ENCODE measurements at places on chromosomes 6 and 20. TPM values are rescaled to one million over a fixed set of nuclear protein-coding genes. Genes with fewer than 3 reads are reported as not detected.

GRCh38 chr6:15343490-15344191, 97.8 kb downstream of the JARID2 start:
- H3K27me3 ChIP-seq, result no peaks in the 10 kb centered on the region
- no peaks in the 10 kb centered on the region for H3K36me3 ChIP-seq
- H3K4me3 ChIP-seq, result no peak overlapping the region
- no peak overlapping the region for H3K27ac ChIP-seq
- H3K4me1 ChIP-seq, result peaks cover 30% of the 10 kb centered on the region
- DNase-seq, result no peak

DNA sequence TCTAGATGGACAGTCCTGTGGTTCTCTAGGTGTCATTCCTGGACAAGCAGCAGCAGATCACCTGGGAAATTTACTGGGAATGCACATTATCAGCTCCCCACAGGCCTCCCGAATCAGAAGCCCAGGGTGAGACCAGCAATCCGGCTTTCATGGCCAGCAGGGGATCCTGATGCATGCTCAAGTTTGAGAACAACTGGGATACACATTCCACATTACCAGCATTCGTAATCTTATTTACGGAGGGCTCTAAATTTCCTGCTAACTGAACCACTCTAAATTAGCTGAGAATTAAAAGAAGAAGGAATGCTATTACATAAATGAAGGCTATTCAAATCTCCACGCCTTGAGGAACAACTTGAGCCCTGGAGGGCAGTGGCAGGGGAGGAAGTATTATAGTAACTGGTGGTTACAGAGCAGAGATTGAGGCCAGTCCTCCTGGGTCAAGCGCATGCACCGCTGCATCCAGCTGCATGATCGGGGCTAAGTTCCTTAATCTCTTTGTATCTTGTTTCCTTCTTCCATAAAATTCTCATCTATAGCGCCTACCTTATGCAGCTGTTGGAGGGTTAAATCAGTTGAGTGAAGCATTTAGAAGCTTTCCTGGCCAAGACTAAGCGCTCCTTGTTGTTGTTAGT, 403.7 kb downstream of the CDH26 start:
- no peaks in the 10 kb centered on the region for H3K4me1 ChIP-seq
- H3K36me3 ChIP-seq, result no peaks in the 10 kb centered on the region

GRCh38 chr20:47725248-47725973, 59.9 kb downstream of the SULF2 start:
- H3K27me3 ChIP-seq, result no peaks in the 10 kb centered on the region
- peaks cover 1% of the 10 kb centered on the region for H3K4me1 ChIP-seq
- peaks cover 5% of the 10 kb centered on the region for H3K36me3 ChIP-seq

GRCh38 chr20:1478566-1478965, 11.9 kb upstream of the NSFL1C start:
- H3K36me3 ChIP-seq, result no peaks in the 10 kb centered on the region
- H3K4me1 ChIP-seq, result peaks cover 5% of the 10 kb centered on the region
- peaks cover 5% of the 10 kb centered on the region for H3K27me3 ChIP-seq
- no peak for DNase-seq
- H3K4me3 ChIP-seq, result no peak overlapping the region
- H3K27ac ChIP-seq, result no peak overlapping the region

- H3K36me3 ChIP-seq, result no peaks in the 10 kb centered on the region
- no peak overlapping the region for H3K27ac ChIP-seq
- H3K4me3 ChIP-seq, result no peak overlapping the region
- no peak for DNase-seq
- peaks cover 9% of the 10 kb centered on the region for H3K27me3 ChIP-seq
These were observed 24.8 kb upstream of the CCND3 start for GRCh38 chr6:41966214-41966920.

Gene LCA5
- 8.9 TPM for total RNA-seq

DNA sequence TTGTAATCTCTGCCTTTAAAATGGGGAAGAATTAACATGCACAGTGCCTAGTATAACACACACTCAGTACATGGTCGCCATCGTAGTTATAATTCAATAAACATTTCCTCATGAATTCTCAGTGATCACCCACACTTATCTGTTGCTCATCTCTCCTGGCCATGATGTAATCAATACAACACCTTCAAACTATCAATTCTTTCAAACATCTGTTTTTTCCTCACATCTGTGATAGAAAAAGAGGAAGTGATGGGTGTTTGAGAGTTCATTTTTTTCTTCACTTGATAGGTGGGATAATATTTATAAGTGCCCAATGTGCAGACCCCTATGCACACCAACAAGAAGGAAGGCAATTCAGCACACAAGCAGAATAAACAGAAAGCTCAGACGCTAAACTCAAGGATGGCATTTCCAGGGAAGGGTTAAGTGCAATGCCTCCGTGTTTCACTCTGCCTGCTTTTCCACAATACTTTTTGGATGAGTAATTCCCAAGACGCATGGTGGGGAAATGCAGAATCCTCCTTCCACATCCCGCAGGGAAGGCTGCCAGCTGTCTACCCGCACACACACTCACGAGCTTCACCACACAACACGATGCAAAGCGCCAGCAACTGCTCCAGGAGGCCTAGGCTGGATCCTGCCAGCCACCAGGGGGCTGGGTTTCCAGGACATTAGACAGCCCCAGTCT, 100.3 kb downstream of the GMPR start:
- no peaks in the 10 kb centered on the region for H3K27me3 ChIP-seq
- DNase-seq, result no peak
- H3K4me1 ChIP-seq, result no peaks in the 10 kb centered on the region

GRCh38 chr20:49386848-49387580, 95.5 kb downstream of the KCNB1 start:
- H3K36me3 ChIP-seq, result no peaks in the 10 kb centered on the region
- H3K27ac ChIP-seq, result peak overlapping the region; percentile 21
- H3K4me1 ChIP-seq, result no peaks in the 10 kb centered on the region
- H3K4me3 ChIP-seq, result no peak overlapping the region

GRCh38 chr20:10596710-10597121, 77.1 kb downstream of the JAG1 start:
- DNase-seq, result no peak
- H3K4me1 ChIP-seq, result peaks cover 6% of the 10 kb centered on the region
- H3K27me3 ChIP-seq, result no peaks in the 10 kb centered on the region
- H3K4me3 ChIP-seq, result no peak overlapping the region
- peaks cover 2% of the 10 kb centered on the region for H3K36me3 ChIP-seq
- H3K27ac ChIP-seq, result no peak overlapping the region

GRCh38 chr6:5116243-5116991, 31.3 kb downstream of the PPP1R3G start:
- no peak overlapping the region for H3K4me3 ChIP-seq
- H3K36me3 ChIP-seq, result peaks cover 2% of the 10 kb centered on the region
- no peak overlapping the region for H3K27ac ChIP-seq
- no peaks in the 10 kb centered on the region for H3K4me1 ChIP-seq

- DNase-seq, result no peak
- H3K4me3 ChIP-seq, result no peak overlapping the region
- no peaks in the 10 kb centered on the region for H3K36me3 ChIP-seq
- peaks cover 5% of the 10 kb centered on the region for H3K27me3 ChIP-seq
- peaks cover 11% of the 10 kb centered on the region for H3K4me1 ChIP-seq
These were observed 125.9 kb upstream of the ESR1 start for GRCh38 chr6:151681433-151682059.

- no peak overlapping the region for H3K27ac ChIP-seq
- no peaks in the 10 kb centered on the region for H3K27me3 ChIP-seq
- H3K4me1 ChIP-seq, result peaks cover 17% of the 10 kb centered on the region
- H3K4me3 ChIP-seq, result no peak overlapping the region
These were observed 147.5 kb downstream of the BCAS1 start for GRCh38 chr20:53922901-53923314.

DNA sequence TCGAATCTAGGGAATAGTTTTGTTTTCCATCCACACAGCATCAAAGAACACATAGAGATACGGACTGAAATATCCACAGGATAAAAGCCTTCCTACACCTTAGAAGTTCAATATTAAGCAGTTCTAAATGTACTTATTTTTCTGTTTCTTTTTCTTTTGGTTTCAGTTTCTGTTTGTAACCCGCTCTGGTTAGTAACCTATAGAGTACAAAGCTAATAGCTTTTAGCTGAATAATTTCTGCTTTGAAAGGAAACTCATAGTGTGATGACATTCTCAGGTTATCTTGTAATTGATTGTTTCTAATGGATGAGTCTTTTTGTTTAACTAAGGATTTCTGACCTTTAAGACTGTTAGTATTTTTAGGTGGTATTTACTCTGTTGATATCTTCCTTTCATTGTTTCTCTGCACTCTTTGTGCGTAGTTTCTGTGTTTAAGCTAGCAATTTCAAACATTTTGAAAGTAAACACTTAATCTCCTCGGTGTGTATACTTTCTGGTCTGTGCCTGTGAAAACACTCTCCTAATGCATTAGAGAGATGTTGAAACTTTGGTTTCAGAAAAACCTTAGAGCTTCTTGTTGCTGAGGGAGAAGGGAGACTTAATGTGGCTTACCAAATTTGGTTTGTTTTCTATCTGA, 385.5 kb downstream of the HDGFL1 start:
- H3K27ac ChIP-seq, result peak overlapping the region; percentile 89
- DNase-seq, result no peak
- H3K4me3 ChIP-seq, result peak overlapping the region; percentile 43

- no peak for DNase-seq
- no peak overlapping the region for H3K4me3 ChIP-seq
- H3K27ac ChIP-seq, result no peak overlapping the region
- H3K36me3 ChIP-seq, result no peaks in the 10 kb centered on the region
These were observed 70.7 kb downstream of the SOBP start for GRCh38 chr6:107560657-107561056.

- H3K4me3 ChIP-seq, result peak overlapping the region; percentile 56
- H3K36me3 ChIP-seq, result peaks cover 14% of the 10 kb centered on the region
- peaks cover 34% of the 10 kb centered on the region for H3K4me1 ChIP-seq
These were observed 2.2 kb upstream of the ID1 start for GRCh38 chr20:31602779-31603441.

Gene TULP4
- total RNA-seq, result 171 TPM

Gene ACTL10
- total RNA-seq, result 0.36 TPM

- H3K4me1 ChIP-seq, result peaks cover 3% of the 10 kb centered on the region
- peaks cover 5% of the 10 kb centered on the region for H3K27me3 ChIP-seq
- DNase-seq, result no peak
- H3K4me3 ChIP-seq, result no peak overlapping the region
These were observed 132.6 kb downstream of the CEBPB start for GRCh38 chr20:50323209-50323608.

Measured in progenitor cell of endocrine pancreas (in vitro differentiated cells).